HCT116 (cell line): ENCODE measurements at places on chromosomes 2 and 18. TPM values are rescaled to one million over a fixed set of nuclear protein-coding genes. Genes with fewer than 3 reads are reported as not detected.

Gene HYCC2
- 9.9 TPM for total RNA-seq

Gene PCARE
- total RNA-seq, result not detected

DNA sequence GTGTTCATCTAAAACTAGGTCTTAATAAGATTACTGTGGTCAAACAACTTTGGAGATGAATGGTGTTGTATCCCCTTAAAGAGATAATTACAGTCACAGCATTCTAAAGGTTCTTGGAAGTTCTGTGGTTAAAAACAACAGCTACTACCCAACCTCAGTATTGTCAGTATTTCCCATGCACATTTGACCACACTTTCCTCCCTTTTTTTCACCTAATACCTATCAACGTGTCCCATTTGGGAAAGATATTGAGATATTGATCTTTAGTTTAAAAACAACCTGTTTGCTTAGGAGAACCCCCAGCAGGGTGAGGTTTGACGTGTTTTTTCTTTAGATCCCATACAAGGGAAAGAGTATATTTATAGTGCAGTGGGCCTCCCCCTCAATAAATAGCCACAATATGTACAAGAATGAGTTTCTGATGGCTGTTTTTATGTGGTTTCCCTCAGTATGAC, 65.6 kb downstream of the WDR7 start:
- H3K36me3 ChIP-seq, result no peaks in the 10 kb centered on the region
- H3K4me1 ChIP-seq, result no peaks in the 10 kb centered on the region
- H3K4me3 ChIP-seq, result no peak overlapping the region
- no peaks in the 10 kb centered on the region for H3K27me3 ChIP-seq
- H3K27ac ChIP-seq, result no peak overlapping the region
- no peak for DNase-seq

GRCh38 chr2:190344276-190344827, 963 bp downstream of the INPP1 start:
- H3K4me1 ChIP-seq, result peaks cover 39% of the 10 kb centered on the region
- H3K27ac ChIP-seq, result peak overlapping the region; percentile 78
- DNase-seq, result no peak
- peak overlapping the region; percentile 58 for H3K4me3 ChIP-seq

DNA sequence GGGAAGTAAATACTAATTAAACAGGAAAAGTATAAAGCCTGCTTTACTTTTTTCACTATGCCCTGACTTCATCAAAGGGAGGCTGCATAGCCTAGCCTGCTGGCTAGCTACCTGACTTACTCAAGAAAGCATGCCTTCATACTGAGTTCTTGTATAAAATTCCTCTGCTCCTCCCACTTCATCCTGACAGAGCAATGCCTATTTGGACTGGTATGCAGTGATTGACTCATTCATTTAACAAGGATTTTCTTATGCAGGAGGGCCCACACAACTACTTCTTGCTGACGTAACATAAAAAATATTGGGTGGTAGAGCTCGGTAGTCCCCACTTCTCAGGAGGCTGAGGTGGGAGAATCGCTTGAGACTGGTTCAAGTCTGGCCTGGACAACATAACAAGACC, 70.5 kb downstream of the PRPF40A start:
- DNase-seq, result no peak
- no peaks in the 10 kb centered on the region for H3K27me3 ChIP-seq
- H3K27ac ChIP-seq, result no peak overlapping the region
- no peaks in the 10 kb centered on the region for H3K4me1 ChIP-seq
- no peak overlapping the region for H3K4me3 ChIP-seq

DNA sequence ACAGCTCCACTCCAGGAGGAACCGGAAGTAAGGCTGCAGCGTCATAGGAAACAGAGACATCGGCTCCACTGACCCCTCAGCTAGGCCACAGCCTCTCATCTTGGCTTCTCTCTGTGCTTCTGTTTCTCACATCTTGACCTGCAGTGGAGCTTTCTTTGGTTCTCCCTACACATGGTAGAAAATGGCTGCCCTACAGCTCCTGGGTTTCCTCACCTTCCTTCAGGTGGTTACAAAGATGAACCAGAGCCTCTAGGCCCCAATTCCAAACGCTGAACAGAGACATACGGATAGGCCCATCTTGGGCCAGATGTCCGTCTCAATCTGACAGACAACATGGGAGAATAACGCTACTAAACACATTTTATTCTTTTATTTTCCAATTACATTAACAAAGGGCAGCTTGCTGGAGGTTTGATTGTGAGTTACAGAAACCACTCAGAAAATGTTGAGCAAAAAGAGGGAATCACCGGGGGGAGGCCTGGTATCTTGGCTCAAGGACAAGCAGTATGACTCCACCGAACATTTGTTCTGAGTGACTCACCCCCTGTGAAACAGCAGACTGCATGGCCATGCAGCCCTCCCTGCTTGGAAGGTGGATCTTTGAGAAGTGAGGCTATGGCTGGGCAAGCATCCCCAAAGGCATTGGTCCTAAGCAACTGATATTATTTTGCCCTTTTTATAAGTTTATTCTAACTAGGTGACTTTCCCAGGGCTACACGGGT, 303.5 kb downstream of the CDCA7 start:
- H3K4me1 ChIP-seq, result peaks cover 26% of the 10 kb centered on the region
- H3K4me3 ChIP-seq, result no peak overlapping the region
- no peaks in the 10 kb centered on the region for H3K27me3 ChIP-seq

DNA sequence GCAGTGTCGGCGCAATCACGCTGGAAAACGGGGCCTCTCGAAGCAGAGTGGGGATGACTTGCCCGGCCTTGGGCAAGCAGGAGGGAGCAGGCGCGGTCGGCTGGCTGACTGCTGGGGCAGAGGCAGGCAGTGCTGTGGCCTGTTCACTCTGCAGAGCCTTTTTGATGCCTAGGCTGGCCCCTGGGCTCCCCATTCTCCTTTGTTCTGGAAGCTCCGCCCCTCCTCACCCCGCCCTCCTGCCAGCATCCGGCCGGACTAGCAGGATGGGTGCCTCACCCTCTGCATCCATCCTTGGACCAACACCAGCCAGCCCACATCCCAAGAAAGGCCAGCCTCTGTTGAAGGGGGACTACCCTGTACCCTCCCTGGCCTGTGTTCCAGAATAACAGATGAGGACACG, at the start of gene ASPRV1:
ASPRV1 (minus strand) TSS at position 136 of the 400 bp plus-strand sequence. CDS start 195 bp downstream, outside the sequence.
- no peak for DNase-seq
- peaks cover 6% of the 10 kb centered on the region; the same call in 1 of the 2 replicates for H3K27me3 ChIP-seq
- no peaks in the 10 kb centered on the region for H3K4me1 ChIP-seq
- H3K4me3 ChIP-seq, result no peak within 1 kb of the TSS
- no peak within 1 kb of the TSS for H3K27ac ChIP-seq

- no peak overlapping the region for H3K27ac ChIP-seq
- no peak overlapping the region for H3K4me3 ChIP-seq
- no peaks in the 10 kb centered on the region for H3K36me3 ChIP-seq
Measured at GRCh38 chr2:38180754-38181153, 104.8 kb upstream of the CYP1B1 start.

DNA sequence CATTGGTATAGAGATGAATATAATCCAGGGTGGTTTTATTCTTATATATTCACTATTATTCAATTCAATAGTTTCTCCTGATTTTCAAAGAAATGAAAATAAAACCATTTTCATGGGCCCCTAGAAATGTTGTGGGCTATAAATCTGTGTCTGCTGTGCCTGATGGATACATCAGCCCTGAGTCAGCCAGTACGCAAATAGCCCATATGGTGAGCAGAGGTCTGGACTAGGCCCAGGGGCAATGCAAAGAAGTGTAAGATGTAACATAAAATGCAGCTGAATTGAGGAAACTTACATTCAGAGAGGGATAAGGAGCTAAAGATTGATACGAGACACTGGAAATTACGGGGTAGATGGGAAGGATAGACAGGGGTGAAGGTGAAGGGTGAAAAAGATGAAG, 122.5 kb downstream of the MAIP1 start:
- H3K4me3 ChIP-seq, result no peak overlapping the region
- no peaks in the 10 kb centered on the region for H3K36me3 ChIP-seq
- no peaks in the 10 kb centered on the region for H3K4me1 ChIP-seq
- H3K27me3 ChIP-seq, result no peaks in the 10 kb centered on the region
- no peak overlapping the region for H3K27ac ChIP-seq
- no peak for DNase-seq

DNA sequence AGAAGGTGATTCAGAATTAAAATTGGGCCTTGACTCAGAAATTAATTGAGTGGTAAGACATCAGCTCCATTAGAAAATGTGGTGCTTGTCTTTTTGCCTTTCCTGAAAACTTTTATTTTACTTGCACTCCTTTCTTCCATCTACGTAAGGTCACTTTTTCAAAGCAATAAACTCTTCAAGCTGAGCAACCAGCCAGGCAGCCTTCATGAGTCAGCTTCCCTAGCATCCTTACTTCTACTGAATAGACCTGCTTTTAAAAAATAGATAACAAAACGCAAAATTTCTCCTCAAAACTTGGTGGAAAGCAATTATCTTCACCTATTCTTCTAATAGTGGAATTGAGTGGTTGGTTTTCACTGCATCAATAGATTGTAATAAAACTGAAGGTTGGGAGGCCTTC, 504.2 kb downstream of the ARHGAP15 start:
- H3K36me3 ChIP-seq, result no peaks in the 10 kb centered on the region
- H3K27me3 ChIP-seq, result no peaks in the 10 kb centered on the region
- H3K4me1 ChIP-seq, result no peaks in the 10 kb centered on the region
- H3K27ac ChIP-seq, result no peak overlapping the region
- DNase-seq, result no peak
